ENCODE measurements at places on chromosomes 7 and 10. TPM values are rescaled to one million over a fixed set of nuclear protein-coding genes. Genes with fewer than 3 reads are reported as not detected.

Gene NOS3
- 4.9 TPM for total RNA-seq

Gene TMEM196
- 0.04 TPM for total RNA-seq

Gene SPDYE6
- total RNA-seq, result not detected

Gene SLC26A4
- total RNA-seq, result 0.75 TPM

Gene LAMTOR4
- 97.1 TPM for total RNA-seq

Gene NKX1-2
- not detected for total RNA-seq

Gene IFIT3
- total RNA-seq, result 10.7 TPM

Gene PNLIP
- total RNA-seq, result 0.18 TPM

Gene LSM5
- 47.5 TPM for total RNA-seq

Gene INSYN2A
- total RNA-seq, result 0.62 TPM

Gene TACR2
- total RNA-seq, result 0.13 TPM

Gene SLC35G1
- 2.9 TPM for total RNA-seq

Gene EVX1
- not detected for total RNA-seq

GRCh38 chr10:113958631-113959382, 84.9 kb upstream of the ADRB1 start:
- peak; percentile 61 for DNase-seq
- no peak overlapping the region for H3K27ac ChIP-seq
- no peak overlapping the region for H3K4me3 ChIP-seq
- no peaks in the 10 kb centered on the region for H3K27me3 ChIP-seq

GRCh38 chr7:44408596-44408995, 81.9 kb downstream of the NUDCD3 start:
- H3K4me1 ChIP-seq, result peaks cover 6% of the 10 kb centered on the region
- H3K27me3 ChIP-seq, result no peaks in the 10 kb centered on the region
- H3K27ac ChIP-seq, result peak overlapping the region; percentile 15

GRCh38 chr7:134126966-134127848, at the start of gene LRGUK:
Gene LRGUK, plus strand, starts transcription at chr7:134127340. Its CDS starts 28 bp downstream, at chr7:134127368.
- H3K27me3 ChIP-seq, result no peaks in the 10 kb centered on the region
- H3K36me3 ChIP-seq, result no peaks in the 10 kb centered on the region
- peaks cover 9% of the 10 kb centered on the region for H3K4me1 ChIP-seq
- H3K4me3 ChIP-seq, result peak within 1 kb of the TSS; percentile 65
- no peak within 1 kb of the TSS for H3K27ac ChIP-seq

DNA sequence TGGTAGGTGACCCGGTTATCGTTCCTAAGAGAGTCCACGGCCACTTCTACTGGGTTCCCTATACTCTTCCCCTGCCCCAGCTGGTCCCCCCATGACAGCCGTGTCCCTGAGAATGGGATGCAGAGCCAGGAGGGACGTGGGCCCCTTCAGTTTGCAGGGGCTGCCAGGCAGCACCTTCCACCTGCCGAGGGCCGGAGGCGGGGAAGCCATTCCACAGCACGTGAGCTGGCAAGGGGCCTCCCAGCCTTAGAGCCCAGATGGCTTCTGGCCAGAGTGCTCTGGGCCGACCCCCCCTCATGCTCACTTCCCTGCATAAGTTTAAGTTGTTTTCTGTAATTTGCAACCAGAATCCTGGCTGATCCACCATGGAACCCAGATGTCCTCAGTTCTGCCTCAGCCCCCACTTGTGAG, 39.0 kb downstream of the DIP2C start:
- no peaks in the 10 kb centered on the region for H3K27me3 ChIP-seq
- DNase-seq, result peak; percentile 51
- H3K36me3 ChIP-seq, result no peaks in the 10 kb centered on the region
- H3K27ac ChIP-seq, result peak overlapping the region; percentile 82
- H3K4me3 ChIP-seq, result no peak overlapping the region

DNA sequence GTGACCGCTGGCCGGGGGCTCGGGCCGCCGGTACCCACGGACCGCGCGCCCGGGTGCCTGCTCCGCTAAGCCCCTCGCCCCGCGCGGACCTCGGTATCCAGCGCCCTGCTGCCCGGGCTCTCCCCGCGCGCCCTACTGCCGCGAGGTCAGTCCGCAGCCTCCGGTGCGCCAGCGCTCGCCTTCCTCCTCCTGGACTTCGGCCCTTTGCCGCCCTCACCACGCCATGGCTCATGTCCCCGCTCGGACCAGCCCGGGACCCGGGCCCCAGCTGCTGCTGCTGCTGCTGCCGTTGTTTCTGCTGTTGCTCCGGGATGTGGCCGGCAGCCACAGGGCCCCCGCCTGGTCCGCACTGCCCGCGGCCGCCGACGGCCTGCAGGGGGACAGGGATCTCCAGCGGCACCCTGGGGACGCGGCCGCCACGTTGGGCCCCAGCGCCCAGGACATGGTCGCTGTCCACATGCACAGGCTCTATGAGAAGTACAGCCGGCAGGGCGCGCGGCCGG, 483 bp downstream of the GDF10 start:
- peak overlapping the region; percentile 33 for H3K4me3 ChIP-seq
- DNase-seq, result no peak
- H3K4me1 ChIP-seq, result peaks cover 19% of the 10 kb centered on the region
- no peaks in the 10 kb centered on the region for H3K36me3 ChIP-seq
- peaks cover 47% of the 10 kb centered on the region for H3K27me3 ChIP-seq
- H3K27ac ChIP-seq, result no peak overlapping the region

GRCh38 chr7:106356-106755, 86.0 kb upstream of the FAM20C start:
- no peak for DNase-seq
- H3K27me3 ChIP-seq, result no peaks in the 10 kb centered on the region
- no peaks in the 10 kb centered on the region for H3K36me3 ChIP-seq
- no peak overlapping the region for H3K4me3 ChIP-seq
- peaks cover 22% of the 10 kb centered on the region for H3K4me1 ChIP-seq

- H3K4me3 ChIP-seq, result no peak overlapping the region
- H3K27ac ChIP-seq, result no peak overlapping the region
- no peaks in the 10 kb centered on the region for H3K27me3 ChIP-seq
- H3K36me3 ChIP-seq, result no peaks in the 10 kb centered on the region
- peaks cover 4% of the 10 kb centered on the region for H3K4me1 ChIP-seq
These were observed 27.7 kb downstream of the ARHGAP22 start for GRCh38 chr10:48577158-48577557.

- H3K36me3 ChIP-seq, result no peaks in the 10 kb centered on the region
- no peaks in the 10 kb centered on the region for H3K4me1 ChIP-seq
- no peak for DNase-seq
These were observed 3.7 kb downstream of the NPC1L1 start for GRCh38 chr7:44537442-44537841.

DNA sequence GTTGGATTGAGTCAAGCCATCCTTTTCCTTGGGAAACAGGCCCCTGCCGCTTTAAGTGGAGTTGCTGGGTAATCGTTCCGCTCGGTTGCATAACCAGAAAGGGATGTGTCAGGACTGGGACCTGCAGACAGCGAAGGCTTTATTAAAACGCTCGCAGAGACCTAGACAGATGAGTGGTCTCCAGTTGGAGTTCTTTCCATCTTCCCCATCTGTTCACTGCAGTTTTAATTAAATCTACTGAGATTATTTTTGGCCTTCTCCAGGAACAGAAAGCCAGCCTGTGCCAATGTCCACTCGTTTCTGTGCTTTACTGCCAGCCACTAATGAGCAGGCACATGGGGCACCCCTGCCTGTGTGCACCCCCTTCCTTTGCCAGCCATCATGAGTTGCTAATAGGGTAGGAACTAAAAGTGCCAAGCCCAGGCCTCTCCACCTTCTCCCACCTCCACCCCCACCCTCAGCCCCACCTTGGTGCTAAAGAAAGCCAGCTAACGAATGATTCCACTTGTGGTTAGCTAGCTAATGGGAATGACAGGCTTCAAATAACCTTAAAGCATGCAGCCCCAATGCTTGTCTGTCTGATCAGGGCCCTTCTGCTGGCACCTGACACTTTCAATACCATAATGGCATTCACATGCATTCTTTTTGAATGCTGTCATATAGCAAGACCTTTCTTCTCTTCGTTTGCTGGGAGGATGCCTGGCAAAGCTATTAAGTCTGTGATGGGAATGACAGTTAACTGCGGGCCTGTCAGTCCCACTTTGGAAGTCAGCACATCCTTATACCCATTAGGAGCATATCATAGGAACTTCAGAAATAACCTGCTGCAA, 556.8 kb upstream of the GALNT17 start:
- H3K27me3 ChIP-seq, result peaks cover 2% of the 10 kb centered on the region
- H3K4me3 ChIP-seq, result no peak overlapping the region
- no peak overlapping the region for H3K27ac ChIP-seq

DNA sequence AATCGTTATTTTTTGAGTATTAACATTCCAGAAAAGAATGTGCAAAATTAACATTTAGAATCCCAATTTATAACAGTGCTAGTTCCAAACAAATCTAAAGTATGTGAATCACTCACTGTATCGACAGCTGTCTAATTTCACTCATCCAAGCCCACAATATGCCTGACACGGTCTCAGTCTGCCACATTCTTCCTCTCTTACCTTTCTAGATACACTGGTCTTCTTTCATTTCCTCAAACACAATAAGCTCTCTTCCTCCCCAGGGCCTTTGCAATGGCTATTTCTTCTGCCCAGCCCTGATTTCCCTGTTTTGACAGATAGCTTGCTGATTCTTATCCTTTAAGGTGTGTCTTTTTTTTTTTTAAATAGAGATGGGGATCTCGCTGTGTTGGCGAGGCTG, 48.8 kb downstream of the UBE2H start:
- H3K27me3 ChIP-seq, result no peaks in the 10 kb centered on the region
- no peak overlapping the region for H3K27ac ChIP-seq
- H3K4me1 ChIP-seq, result peaks cover 4% of the 10 kb centered on the region
- no peak for DNase-seq

DNA sequence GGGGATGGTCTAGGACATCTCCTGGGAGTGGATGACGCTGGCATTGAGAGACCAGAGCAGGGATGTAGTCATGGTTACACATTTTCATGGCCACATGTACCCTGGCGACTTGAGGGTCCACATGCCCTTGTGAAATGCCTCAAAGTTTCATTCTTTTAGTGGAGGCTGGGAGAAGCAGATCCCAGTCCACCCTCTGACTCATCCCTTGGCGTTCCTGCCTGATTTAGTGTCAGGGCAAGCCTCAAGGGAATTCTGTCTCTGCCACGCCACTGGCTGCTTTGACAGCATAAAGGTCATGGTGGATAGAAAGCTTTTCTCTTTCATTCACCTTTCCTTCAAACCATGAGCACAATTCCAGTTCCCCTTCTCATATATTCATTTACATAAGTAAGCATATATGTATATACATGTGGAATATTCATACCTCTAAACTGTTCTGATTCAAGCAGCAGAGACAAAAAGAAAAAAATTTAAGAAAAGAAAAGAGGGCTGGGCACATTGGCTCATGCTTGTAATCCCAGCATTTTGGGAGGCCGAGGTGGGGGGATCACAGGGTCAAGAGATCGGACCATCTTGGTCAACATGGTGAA, 21.8 kb upstream of the KIF5B start:
- no peaks in the 10 kb centered on the region for H3K36me3 ChIP-seq
- H3K27ac ChIP-seq, result no peak overlapping the region
- no peak for DNase-seq
- no peaks in the 10 kb centered on the region for H3K27me3 ChIP-seq
- no peaks in the 10 kb centered on the region for H3K4me1 ChIP-seq

GRCh38 chr10:13337128-13337826, 10.8 kb downstream of the SEPHS1 start:
- no peaks in the 10 kb centered on the region for H3K27me3 ChIP-seq
- H3K4me3 ChIP-seq, result no peak overlapping the region
- no peak for DNase-seq
- peaks cover 23% of the 10 kb centered on the region for H3K4me1 ChIP-seq

DNA sequence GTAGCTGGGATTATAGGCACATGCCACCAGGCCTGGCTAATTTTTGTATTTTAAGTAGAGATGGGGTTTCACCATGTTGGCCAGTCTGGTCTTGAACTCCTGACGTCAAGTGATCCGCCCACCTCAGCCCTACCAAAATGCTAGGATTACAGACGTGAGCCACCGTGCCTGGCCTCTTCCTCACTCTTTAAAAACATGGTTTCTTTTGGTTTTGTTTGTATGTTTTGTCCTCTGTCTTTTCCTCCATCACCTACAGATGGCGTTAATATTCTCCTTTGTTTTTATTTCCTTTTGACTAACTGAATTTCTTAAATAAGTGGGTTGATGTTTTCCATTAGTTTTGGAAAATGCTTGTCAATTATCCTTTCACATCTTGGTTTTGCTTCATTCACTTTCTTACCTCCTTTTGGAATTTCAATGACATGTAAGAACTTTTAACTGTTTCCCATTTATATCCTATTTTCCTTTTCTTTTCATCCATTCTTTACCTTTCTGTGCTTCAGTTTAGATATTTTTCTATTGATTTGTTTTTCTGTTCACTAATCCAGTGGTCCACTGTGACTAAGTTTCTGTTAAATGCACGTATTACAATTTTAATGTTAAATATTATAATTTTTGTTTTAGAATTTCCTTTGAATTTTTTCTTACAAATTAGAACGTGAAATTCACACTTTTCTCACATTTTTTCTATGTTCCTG, 104.1 kb downstream of the ZNF467 start:
- H3K4me1 ChIP-seq, result peaks cover 20% of the 10 kb centered on the region
- H3K4me3 ChIP-seq, result no peak overlapping the region
- DNase-seq, result peak; percentile 19

GRCh38 chr10:78828647-78829539, 239.9 kb upstream of the ZMIZ1 start:
- no peak overlapping the region for H3K4me3 ChIP-seq
- DNase-seq, result no peak
- H3K36me3 ChIP-seq, result no peaks in the 10 kb centered on the region
- no peak overlapping the region for H3K27ac ChIP-seq

DNA sequence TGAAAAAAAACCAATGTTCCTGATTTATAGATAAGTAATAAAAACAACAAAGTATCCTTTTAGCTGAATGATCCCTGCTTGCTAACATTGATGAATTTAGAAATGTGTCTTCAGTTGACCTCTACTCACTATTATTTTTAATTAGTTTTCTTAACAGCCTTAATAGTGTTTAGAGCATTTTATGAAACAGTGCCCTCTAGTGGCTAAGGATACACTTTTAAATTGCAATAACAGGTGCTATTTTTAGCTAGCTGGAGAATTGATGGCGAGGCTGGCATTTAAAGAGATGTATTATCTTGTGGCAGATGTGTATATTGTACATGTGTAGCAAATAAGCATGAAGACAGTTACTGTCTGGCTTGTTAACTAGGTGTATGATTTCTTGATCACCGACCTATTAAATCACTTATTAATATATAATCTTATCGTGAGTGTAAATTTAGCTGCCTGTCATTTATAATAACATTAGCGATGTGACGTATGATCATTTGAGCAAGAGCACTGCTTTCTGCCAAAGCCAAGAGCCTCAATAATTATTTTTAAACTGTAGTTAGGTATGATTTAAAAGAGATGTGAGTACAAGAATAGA, 451.9 kb downstream of the DPP6 start:
- no peaks in the 10 kb centered on the region for H3K27me3 ChIP-seq
- H3K36me3 ChIP-seq, result no peaks in the 10 kb centered on the region
- no peak overlapping the region for H3K4me3 ChIP-seq
- DNase-seq, result peak; percentile 57

Measured in muscle of leg (tissue), 16 donors.